ENCODE measurements at places on chromosomes 5 and 9. TPM values are rescaled to one million over a fixed set of nuclear protein-coding genes. Genes with fewer than 3 reads are reported as not detected.

The TRAF1 gene
- 4.5 TPM for total RNA-seq

The C5orf52 gene
- not detected for total RNA-seq

The ZSWIM6 gene
- total RNA-seq, result 32.2 TPM

The OLFM1 gene
- 4.0 TPM for total RNA-seq

The GFI1B gene
- total RNA-seq, result not detected

The CRB2 gene
- 18.5 TPM for total RNA-seq

The DOK3 gene
- total RNA-seq, result 0.93 TPM

The TEX48 gene
- total RNA-seq, result not detected

The MEIKIN gene
- not detected for total RNA-seq

The RNF183 gene
- 0.09 TPM for total RNA-seq

The IL31RA gene
- total RNA-seq, result not detected

The CDH12 gene
- not detected for total RNA-seq

The CCDC107 gene
- total RNA-seq, result 3.8 TPM

The FOXD1 gene
- 0.12 TPM for total RNA-seq

The SLC36A3 gene
- not detected for total RNA-seq

The PRDM9 gene
- not detected for total RNA-seq

The SPEF2 gene
- total RNA-seq, result 5.8 TPM

The PRRX2 gene
- 1.5 TPM for total RNA-seq

The DENND1A gene
- 48.1 TPM for total RNA-seq

The DRD1 gene
- total RNA-seq, result not detected

The RNF208 gene
- 0.77 TPM for total RNA-seq

The SPRY4 gene
- total RNA-seq, result 0.13 TPM

The ADAMTS6 gene
- total RNA-seq, result 14.3 TPM

The ZFP37 gene
- 14.1 TPM for total RNA-seq

The SLC34A3 gene
- not detected for total RNA-seq

The CXCL14 gene
- not detected for total RNA-seq

The PLPP7 gene
- 11.5 TPM for total RNA-seq

The CDH9 gene
- 2.8 TPM for total RNA-seq

The GAPT gene
- not detected for total RNA-seq

The SPINK1 gene
- total RNA-seq, result not detected

The GHR gene
- total RNA-seq, result 0.28 TPM

The ARID3C gene
- 5.3 TPM for total RNA-seq

The EGFLAM gene
- 0.15 TPM for total RNA-seq

The IL33 gene
- not detected for total RNA-seq

The JAKMIP2 gene
- 8.2 TPM for total RNA-seq

The COL15A1 gene
- total RNA-seq, result 3.2 TPM

The EMB gene
- 40.6 TPM for total RNA-seq

The SERF1B gene
- 48.6 TPM for total RNA-seq

The EGFL7 gene
- 16.5 TPM for total RNA-seq

The FGF18 gene
- 0.22 TPM for total RNA-seq

The STING1 gene
- 0.19 TPM for total RNA-seq

The PRR16 gene
- not detected for total RNA-seq

The PRR7 gene
- total RNA-seq, result 31.7 TPM

The PCDHB3 gene
- 6.7 TPM for total RNA-seq

The IL4 gene
- total RNA-seq, result not detected

The CAMLG gene
- 27.0 TPM for total RNA-seq

The SLC24A2 gene
- total RNA-seq, result 0.43 TPM

The CCL27 gene
- 0.67 TPM for total RNA-seq

The FANCC gene
- 27.0 TPM for total RNA-seq
